ENCODE measurements at places on chromosomes 6 and 20.

DNA sequence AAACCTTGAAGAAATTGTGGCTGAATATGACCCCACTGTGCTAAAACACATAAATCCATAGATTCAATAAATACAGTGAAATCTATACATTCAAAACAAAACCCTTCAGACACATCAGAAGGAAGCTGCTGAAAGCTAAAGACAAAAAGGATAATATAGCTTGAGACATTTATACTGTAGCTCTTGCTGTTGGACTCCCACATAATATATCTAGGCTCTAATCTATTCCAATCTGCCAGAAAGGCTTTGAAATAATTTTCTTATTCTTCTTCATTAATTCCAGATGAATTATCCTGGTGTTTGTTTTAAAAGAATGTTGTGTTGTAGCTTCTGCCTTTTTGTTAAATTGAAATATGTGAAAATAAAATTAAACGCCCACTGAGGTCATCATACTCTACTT is 454.0 kb downstream of the EYS start:
- no peak for DNase-seq

DNA sequence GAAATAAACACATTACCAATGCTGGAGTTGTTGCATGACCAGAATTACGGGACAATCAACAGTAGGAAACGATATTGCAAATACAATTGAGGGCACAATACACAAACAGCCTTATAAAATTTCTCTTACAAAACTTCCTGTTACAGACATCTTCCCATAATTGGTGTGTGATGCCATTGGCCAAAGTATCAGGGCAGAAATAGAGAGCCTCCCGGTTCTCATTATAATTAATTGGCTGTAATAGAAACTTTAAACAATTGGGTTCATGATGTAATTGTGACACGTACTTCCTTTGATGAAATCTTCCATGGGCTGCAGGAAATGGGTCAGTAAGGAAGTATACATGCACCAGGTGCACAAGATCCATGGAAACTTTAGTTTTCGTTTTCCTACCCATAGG is 40.3 kb upstream of the RALGAPA2 start:
- no peak for DNase-seq

- DNase-seq: no peak
Observed at GRCh38 chr20:59620860-59621505, 16.6 kb downstream of the PHACTR3 start.

GRCh38 chr6:137862419-137863090 is 4.5 kb upstream of the TNFAIP3 start:
- DNase-seq: no peak

DNA sequence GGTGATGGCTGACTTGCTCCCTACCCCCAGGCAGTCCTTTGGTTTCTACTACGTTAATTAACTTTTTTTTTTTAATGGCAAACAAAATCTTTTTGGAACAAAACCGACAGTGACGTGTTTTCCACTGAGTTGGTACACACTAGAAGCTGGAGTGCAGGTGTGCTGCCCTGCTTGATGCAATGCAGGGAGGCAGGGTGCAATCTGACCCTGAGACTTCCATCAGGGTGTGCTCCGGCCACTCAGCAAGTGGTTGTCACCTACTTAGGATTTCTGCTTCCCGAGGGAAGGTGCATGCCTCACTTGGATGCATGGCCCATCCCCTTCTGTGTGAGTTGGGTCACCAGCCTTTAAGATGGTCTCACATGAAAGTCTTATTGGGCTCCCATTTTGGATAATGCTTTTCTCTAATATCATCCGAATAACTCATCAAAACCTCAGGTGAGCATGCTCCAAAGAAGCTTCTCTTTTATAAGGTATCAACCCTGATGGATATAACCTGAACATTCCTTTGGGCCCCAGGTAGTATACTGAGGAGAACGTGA is 14.0 kb downstream of the RREB1 start:
- DNase-seq: no peak
